Umbilical cord (tissue), 2 donors: ENCODE measurements at places on chromosomes 13 and 19.

DNA sequence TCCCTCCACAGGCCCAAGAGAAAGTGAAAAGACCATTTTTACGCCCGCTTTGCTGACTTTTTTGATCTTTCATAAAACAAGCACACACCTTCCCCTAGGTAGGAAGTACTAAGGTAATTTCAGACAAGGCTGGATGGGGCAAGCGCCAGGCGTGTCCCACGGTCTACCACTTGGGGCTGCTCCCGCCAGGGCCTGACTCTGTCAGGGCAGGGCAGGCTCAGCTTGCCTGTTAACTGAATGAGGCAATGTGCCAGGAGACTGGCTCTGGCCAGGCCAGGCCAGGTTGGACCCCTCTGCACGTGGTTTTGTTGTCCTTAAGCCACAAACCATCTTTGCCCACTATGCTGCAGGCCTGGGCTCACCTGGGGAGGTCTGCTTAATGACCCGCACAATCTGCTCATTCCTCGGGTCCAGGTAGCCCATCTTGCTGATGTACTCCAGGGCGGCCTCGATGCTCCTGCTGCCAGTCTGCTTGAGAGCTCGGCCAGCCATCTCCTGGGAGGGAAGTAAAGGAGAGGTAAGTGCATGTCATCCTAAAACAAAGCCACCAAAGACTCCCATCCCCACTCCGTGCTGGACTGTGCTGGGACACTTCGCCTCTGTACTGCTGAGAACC is 70.4 kb downstream of the LATS2 start:
- DNase-seq: no peak

DNA sequence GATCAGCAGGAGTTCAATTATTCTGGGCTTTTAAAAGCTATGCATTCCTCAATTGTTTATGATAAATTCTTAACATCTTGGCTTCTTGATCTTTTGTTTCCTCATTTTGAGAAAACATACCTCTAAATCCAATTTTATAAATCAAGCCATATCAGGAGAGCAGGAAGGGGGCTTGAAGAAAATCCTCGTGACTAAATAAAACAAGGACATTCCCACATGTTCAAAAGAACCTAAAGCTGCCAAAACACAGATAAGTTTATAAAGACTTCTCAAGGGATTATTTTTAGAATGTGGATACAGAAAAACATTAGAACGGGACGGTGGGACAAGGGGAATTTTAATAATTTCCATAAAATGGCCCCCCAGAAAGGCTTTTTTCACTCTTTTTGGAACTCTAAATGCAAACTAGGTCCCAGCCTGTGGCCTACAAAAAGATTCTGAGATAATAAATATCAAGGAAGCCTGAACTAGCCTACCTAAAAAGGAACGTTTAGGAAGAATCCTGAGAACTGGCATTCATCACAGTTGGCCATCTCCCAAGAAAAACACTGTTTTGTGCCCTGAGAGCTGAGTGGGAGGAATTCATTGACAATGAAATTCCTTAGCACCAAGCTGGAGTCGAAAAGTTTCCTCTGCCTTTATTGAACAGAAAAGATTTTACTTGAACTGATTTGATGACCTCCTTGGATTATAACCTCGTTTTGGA is 30.1 kb downstream of the ZAR1L start:
- peak; percentile 73 for DNase-seq

DNA sequence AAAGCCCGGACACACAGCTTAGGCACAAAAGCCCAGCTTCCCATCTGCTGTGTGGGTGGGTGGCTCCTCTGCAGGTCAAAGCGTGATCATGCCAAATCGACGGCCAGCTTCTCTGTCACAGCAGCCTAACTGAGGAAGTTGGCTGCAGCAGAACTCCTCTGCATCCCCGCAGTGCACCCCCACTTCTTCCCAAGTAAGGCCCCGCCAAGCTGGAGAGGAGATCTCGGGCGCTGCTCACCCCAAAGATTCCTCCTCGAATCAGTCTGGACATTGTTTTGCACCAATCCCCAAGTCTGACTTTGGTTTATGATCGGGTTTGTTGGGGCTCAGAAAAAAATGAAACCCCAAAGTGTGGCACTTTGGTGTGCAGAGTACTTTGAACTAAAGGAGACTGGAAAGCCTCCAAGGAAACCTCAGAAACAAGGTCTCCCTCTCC is 19.7 kb upstream of the CPB2 start:
- DNase-seq: no peak

- DNase-seq: no peak
Observed at GRCh38 chr13:25447396-25447795, 75.6 kb downstream of the ATP8A2 start.

DNA sequence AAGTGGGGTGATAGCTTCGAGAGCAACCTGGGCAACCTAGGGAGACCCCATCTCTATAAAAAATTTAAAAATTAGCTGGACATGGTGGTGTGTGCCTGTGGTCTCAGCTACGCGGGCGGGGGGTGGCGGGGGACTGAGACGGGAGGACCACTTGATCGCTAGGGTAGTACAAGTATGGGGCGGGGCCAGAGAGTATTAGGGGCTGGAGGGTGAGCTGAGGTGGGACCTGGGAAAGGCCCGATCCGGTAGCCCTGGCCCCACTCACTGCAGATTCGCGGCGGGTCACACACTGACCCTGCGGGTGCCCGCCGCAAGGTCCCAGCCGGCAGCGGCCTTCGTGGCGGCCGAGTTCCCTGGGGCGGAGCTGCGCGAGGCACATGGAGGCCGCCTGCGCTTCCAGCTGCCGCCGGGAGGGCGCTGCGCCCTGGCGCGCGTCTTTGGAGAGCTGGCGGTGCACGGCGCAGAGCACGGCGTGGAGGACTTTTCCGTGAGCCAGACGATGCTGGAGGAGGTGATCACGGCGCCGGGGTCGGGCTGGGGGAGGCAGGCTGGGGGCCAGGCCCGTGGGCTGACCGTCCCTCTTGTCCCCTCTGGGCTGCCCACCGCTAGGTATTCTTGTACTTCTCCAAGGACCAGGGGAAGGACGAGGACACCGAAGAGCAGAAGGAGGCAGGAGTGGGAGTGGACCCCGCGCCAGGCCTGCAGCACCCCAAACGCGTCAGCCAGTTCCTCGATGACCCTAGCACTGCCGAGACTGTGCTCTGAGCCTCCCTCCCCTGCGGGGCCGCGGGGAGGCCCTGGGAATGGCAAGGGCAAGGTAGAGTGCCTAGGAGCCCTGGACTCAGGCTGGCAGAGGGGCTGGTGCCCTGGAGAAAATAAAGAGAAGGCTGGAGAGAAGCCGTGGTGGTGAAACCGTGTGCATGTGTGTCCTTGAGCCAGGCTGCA is 2.0 kb upstream of the ARHGAP45 start:
- peak; percentile 47 for DNase-seq

DNA sequence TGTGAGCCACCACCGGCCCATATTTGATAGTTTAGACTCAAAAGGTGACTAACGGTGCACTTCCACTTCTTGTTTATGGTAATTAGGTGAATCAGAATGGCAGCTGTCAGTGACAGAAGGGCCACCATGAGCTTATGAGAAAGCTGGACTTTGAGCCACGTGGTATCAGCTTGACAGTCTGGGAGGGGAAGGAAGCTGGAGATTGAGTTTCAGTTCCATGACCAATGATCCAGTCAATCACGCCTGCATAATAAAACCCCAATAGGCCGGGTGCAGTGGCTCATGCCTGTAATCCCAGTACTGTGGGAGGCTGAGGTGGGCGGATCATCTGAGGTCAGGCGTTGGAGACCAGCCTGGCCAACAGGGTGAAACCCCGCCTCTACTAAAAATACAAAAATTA is 8.2 kb downstream of the EID2B start:
- DNase-seq: no peak
